ENCODE measurements at places on chromosomes 3 and 15.
A peak's percentile ranks its signal among the peaks of the same experiment; 100 is the strongest.

DNA sequence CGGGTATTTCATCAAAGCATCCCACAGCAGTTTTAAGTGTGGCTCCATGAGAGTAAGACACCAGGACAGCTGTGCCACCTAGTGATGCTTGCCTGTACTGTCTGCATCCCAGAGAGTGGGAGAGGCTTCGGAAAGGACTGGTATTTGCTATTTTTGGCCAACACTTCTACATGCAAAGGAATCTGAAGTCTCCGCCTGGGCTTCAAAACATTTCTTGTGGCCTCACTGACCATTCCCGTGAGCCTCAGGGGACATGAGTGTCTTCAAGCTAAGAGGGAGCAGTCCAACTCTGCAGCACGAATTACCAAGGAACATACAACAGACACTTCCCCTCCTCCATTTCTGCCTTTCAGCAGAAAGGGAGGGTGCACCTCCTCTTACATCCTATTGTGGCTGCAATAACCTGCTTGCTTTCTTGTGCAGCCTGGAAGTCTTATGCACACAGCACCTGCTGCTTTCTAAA lies 177.5 kb downstream of the RORA start:
- DNase-seq = no peak

DNA sequence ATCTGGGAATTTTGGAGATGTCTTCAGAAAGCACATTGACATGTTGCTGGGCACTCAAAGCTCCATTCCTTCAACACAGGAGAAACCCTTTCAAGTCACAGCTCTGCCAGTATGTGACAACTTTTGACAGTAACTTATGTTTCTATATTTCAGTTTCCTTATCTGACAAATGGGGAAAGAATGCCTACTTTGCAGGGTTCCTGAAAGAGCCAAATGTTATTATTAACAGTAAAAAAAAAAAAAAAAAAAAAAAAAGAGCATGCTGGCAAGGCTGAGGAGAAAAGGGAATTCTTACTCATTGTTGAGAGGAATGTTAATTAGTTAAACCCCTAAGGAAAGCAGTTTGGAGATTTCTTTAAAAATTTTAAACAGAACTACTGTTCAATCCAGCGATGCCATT lies 272.5 kb upstream of the TGFBR2 start:
- DNase-seq = no peak

GRCh38 chr3:72055436-72055835 lies 270.5 kb upstream of the PROK2 start:
- no peak for DNase-seq

- no peak for DNase-seq
Measured at GRCh38 chr15:66936109-66936860, 129.1 kb upstream of the SMAD3 start.

DNA sequence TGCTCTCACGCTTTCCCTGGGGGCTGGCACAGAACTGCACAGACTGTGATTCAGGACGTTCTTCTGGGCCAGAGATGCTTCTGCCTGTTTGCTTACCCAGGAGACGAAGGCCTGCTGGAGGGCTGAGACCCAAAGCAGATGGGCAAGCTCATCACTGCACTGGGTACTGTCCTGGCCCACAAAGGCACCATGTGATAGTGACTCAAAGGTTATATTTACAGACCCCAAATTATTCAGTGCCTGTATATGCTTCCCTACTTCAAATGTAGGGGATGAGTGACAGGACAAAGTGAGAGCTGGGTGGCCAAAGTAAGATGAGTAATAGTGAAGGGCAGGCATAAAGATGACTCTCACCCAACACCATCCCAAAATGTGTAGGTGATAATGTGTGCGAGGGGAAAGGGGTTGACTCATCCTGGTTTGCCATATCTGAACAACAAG lies 127.4 kb downstream of the WDR76 start:
- DNase-seq = no peak

DNA sequence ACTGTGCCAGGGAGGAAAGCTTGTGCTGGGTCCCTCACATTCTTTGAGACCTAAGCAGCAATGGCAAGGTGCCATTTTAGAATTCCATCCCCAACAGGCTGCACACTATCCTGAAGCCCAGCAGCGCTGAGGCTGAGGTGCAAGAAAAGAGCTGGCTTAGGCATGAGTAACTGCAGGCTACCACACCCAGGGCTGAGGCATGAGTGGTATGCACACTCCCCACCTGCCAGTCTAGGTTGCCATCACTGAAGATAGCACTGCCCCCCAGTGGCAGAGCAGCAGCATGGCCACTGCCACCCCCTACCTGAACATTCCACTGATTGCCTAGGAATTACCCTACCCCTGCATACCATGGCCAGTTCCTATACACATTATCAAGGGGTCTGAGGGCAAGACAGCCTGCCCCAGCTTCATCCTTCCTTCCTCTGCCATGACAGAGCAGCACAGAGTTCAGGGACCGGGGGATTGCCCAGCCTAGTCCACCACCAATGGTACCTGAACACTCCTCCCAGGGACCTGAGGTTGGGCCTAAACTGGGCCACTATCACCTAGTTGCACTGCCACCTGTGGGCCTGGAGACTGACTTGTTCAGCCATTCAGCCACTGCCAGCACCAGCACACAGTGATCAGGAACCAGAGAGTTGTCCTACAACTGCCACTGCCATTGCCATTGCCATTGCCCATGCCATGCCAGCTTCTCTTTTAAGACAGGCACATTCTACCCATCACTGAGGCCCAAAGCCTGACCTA lies 129.8 kb downstream of the SATB1 start:
- DNase-seq = no peak

DNA sequence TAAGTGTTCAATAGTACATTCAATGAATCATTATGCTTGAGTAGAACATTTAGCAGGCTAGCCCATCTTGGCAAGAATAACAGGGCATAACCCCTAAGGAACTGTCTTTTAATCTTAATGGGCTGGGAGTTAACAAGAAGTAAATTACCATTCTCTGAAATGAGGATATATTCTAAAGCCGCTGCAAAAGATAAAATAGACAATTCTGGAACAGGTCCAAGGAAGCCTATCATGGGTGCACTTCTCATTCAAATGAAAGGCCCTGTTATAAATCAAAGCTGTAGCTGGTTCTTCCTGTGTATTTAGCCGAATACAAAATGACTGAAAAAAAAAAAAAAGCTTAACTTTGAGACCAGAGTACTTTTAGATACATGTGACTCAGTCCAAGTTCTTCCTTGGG lies 15.6 kb downstream of the MTHFS start:
- no peak for DNase-seq

- peak; percentile 98 for DNase-seq
Measured at GRCh38 chr15:64883997-64884511, 27.6 kb upstream of the ANKDD1A start.

DNA sequence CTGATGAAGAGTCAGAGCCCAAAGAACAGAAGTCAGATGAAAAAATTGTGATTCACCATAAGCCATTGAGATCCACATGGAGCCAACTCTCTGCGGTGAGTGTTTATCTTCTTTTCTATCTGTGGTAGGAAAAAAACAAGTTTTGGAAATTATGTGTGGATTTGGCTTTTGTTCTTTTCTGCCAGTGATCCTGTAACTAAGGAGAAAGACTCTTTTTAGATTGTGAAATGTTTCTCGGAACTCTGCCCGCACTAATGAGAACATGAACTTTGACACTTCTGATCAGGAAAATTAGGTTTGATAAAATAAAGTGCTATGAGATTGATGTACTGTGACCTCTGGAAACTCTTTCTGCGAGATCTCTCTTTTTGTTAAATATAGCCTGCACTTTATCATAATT lies 8.4 kb downstream of the ARHGEF26 start:
- DNase-seq = no peak

- DNase-seq = no peak
Measured at GRCh38 chr3:138578961-138579574, 15.0 kb downstream of the CEP70 start.

DNA sequence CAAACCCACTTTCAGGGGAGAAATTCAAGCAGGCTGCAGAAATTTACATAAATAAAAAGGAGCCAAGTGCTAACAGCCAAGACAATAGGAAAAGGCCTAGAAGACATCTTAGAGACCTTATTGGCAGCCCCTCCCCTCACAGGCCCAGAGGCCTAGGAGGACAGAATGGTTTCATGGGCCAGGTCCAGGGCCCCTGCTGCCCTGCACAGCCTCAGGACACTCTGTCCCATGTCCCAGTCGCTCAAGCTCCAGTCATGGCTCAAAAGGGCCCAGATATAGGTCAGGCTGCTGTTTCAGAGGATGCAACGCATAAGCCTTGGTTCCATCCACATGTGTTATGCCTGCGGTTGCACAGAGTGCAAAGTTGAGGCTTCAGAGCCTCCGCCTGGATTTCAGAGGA lies 55.8 kb downstream of the SLC41A3 start:
- DNase-seq = no peak

DNA sequence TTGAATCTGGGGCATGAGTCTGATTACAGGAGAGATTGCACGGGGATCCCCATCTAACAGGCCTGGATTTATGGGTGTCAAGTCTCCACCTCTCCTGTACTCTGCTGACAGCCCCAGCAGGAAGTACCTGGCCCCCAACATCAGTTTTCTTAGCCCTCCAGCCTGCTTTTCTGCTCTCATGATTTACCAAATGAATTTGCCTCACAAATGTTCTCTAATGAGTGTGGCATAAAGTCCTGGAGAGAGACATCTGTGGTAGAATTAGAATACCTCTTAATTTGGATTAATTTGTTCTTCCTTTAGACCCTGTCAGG lies 60.1 kb downstream of the FNDC3B start:
- DNase-seq = no peak

- DNase-seq = no peak
Measured at GRCh38 chr15:69793781-69794451, 303.8 kb downstream of the TLE3 start.

DNA sequence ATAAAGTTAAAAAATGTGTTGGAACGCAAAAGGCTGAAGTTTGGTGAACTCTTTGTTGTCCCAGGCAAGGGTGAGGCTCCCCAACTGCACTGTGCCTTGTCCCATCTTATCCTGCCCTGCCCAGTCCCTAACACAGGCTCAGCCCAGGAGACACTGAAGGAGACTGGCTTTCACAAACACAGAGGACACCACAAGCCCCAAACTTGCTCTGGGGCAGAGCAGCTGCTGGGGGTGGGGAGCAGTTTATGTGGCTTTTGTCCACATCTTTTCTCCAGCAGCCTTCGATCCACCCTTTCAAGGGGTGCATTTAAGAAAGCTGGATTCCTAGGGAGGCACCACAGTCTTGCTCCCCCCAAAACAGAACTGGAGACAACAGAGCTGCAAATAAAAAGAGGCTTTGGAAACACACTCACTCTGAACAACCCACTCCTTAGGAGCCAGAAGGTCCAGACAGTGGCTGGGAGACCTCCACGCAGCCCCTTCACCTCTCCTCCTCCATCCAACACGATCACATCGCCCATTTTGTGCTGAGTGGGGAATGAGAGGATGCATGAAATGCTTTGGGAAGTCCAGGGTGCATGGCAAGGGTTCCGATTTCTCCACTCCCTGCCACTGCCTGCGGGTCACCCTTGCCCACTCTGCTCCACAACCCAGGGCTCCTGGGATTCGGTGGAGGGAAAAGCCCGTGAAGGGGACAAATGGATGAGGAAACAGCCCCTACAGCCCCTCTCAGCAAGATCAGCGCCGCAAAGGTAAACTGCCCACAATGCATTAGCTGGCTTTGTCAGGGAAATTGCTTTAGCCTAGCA lies 260.5 kb upstream of the TLE3 start:
- DNase-seq = no peak

DNA sequence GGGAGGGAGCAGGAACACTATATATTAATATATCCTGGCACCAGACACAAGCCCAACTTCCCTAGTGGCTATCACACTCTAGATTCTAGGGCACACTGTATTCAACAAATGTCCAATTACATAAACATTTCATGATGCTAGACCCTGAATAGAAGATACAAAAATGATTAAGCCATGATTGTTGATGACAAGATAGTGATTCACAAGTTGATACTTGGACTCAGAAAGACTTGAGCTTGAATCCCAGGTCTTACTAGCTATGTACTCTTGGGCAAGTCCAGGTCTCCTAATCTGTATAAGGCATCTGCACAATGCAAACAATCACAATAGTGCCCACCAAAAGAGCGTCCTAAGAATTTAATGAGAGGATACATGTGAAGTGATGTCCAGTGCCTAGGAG lies 10.0 kb upstream of the SNTN start:
- DNase-seq = no peak

Measured in suppressor macrophage treated with lipopolysaccharide for 1 hour (primary cell).